ENCODE measurements at places on chromosomes 16 and 17.

DNA sequence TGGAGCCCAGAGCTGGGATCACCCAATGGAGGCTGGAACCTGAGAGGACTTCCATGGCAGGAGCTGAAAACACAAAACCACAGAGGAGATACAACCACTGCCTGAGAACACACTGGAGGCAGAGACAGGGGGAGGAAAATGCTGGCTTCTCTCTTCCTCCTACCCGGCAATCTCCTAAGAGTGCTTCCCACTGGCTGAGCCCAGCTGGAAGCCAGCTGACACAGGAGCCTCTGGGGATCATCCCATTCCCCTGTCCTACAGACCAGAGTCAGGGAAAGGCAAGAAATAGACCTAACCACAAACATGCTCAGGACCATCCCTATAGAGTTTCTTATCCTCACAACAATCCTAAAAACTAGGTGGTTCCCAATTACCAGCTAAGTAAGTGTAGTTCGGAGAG lies 112.4 kb upstream of the CDH5 start:
- DNase-seq = no peak

GRCh38 chr16:27316038-27316680 lies 2.4 kb downstream of the IL4R start:
- no peak for DNase-seq

GRCh38 chr16:69451166-69451565 lies 26.7 kb downstream of the CYB5B start:
- DNase-seq = no peak

- no peak for DNase-seq
Measured at GRCh38 chr16:70795296-70795912, 5.6 kb downstream of the VAC14 start.

DNA sequence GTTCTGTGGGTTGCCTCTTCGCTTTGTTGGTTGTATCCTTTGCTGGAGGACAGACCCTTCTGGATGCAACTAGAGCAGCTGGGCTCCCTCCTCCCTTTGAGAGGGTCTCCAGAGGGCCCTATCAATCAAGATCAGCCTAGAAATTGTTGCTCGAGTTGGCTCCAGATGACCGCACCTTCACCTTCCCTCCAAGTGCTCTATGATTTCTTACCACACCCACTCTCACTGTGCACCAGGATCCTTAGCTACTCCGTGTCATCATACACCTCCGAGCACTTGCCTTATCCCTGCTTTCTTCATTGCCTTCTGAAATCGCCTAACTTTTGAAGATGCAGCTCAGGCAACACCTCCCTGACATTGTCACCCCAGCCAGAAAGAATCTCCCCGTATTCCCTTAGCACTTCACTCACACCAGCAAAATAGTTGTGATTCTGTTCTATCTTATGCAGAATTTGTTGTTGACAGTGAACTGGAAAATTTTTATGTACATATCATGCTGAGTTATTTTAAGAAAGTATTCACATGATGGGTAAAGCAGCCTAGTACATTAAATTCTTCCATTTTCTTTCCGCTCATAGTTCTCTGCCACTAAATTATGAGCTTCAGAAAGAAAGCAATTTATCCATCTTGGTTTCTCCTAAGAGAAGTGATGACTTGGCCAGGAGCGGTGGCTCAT lies 52.9 kb downstream of the ABAT start:
- no peak for DNase-seq
